ENCODE measurements at places on chromosomes 16 and 17. TPM values are rescaled to one million over a fixed set of nuclear protein-coding genes. Genes with fewer than 3 reads are reported as not detected.

DNA sequence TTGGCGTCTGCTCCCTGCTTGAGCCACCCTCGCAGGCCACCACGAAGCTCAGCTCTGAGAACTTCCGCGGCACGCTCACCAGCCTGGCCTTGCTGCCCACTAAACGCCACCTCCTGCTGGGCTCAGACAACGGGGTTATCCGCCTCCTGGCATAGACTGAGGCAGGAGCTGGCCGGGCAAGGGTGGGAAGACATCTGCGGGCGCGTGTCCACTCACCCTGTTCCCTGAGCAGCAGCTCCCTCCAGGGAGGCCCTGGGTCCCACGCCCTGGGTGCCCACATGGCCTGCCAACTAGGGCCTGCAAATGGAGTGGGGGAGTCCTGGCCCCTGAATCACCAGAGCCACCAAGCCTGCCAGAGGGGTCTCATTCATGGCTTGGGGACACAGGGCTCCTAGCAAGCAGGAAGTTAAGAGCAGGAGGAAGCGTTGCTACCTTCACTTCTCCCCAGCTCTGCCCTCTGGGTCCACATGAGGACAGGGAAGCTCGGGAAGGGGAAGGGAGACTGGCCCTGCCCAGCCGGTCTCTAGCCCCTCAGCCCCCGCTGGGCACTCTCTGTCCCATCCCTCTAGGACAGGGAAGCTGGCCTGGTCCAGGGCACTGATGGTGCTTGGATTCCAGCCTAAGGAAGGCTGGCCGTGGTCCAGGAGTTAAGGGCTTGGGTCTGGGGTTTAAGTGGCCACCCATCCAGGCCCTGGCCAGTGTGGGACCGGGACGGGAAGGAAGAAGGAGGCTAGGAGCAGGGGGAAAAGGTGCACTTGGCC lies 5.0 kb upstream of the SERPINF2 start:
- DNase-seq = no peak

DNA sequence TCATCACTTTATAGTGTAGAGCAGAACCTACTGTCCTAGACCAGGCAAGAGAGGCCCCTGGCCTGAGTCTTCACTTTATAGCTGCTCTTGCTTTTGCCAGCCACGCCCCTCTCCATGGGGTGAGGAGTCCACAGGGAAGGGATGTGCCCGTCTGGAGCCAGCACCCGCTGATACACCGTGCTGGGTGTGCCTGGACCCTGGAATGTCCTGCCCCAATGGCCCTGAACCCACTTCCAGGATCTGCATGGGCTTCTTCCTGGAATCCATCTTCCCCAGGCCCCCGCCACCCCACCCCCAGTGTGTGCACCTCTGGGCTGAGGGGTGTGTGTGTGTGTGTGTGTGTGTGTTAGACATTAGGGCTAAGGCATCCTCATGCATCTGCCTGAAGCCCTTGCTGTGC lies 44.9 kb downstream of the MEOX1 start:
- no peak for DNase-seq

DNA sequence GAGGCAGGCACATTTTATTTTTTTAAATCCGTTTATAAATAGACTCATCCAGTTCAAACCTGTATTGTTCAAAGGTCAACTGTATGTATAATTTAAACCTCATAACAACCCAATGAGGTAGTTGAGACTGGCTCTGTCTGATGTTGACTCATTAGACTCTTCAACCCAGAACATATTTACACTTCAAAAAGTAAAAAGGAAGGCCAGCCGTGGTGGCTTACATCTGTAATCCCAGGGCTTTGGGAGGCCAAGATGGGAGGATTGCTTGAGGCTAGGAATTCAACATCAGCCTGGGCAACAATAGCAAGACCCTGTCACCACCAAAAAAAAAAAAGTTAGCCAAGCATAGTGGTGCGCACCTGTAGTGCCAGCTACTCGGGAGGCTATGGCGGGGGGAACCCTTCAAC lies 32.5 kb upstream of the DHRS7B start:
- DNase-seq = no peak

DNA sequence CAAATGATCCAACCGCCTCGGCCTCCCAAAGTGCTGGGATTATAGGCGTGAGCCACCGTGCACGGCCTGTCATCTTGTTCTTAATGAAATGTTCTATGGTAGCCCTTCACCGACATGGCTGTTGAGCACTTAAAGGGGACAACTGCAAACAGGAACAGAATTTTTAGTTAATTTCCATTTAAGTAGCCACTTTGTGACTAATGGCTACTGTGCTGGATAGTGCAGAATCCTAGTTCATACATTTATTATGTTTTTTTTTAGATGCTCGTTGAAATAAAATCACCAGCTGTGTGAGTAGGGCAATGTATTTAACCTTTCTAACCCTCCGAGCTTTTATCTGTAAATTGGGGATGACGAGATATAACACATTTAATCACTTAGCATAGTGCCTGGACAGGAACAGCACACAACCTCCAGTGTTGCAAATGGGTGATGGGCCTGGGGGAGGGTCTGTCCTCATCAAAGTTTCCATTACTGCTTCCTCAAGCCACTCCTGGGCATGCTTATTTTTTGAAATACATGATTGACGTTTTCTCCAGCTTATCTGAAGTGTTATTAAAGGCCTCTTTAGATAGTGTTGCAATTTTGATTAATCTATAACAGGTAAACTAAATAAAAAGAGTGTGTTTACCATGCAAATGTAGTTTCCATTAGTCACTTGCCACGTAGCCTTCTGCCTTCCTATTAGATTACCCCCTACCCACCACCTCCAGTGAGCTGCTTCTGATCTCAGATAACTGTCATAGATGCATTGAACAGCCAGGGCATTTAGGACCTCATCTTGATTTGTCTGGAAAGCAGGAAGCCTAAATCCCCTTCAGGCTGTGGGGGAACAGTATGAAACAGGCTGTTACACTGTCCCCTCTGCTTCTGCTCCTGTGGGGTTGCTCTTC lies 42.5 kb upstream of the TANC2 start:
- DNase-seq = no peak

DNA sequence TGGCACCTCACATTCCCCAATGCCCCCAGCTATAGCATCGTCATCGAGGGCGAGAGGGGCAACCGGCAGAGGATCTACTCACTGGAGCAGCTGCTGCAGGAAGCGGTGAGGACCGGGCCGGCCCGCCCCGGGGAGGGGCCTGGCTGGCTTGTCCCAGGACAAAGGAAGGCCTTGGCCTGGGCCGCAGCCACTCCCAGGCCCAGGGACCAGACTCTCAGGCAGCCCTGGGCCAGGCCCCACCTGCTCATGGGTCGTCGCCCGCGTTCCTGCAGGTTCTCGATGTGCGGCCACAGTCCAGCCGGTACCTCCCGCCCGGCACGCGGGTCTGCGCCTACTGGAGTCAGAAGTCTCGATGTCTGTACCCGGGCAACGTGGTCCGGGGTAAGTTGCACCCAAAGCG lies 53.4 kb downstream of the ACTG1 start:
- peak; percentile 61 for DNase-seq

- no peak for DNase-seq
Observed at GRCh38 chr17:60412701-60413100, 9.6 kb upstream of the CHCT1 start.

DNA sequence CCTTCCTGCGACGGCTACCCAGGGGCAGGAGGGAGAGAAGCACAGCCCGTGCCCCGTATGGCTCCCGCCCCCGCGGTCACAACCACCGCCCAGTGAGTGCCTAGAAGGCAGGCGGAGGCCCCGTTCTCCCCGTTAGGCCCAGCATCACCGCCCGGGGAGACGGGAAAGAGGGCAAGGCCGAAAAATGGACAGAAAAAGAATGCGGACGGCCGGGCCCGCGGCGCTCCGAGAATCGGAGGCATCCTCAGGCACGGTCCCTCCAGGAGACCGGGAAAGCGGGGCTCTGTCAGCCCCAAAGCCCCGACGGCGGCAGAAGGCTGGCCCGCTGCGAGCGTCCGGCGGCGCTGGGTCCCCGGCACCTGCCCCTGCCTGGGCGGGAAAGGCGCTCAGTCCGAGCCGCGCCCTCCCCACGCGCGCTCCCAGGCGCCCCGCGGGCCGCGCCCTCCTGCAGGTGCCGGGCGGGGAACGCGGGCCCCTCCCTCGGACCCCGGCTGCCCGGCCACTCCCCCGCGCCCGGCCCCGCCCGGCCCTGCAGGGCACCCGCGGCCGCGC lies 407 bp downstream of the MCRIP1 start:
- DNase-seq = no peak

DNA sequence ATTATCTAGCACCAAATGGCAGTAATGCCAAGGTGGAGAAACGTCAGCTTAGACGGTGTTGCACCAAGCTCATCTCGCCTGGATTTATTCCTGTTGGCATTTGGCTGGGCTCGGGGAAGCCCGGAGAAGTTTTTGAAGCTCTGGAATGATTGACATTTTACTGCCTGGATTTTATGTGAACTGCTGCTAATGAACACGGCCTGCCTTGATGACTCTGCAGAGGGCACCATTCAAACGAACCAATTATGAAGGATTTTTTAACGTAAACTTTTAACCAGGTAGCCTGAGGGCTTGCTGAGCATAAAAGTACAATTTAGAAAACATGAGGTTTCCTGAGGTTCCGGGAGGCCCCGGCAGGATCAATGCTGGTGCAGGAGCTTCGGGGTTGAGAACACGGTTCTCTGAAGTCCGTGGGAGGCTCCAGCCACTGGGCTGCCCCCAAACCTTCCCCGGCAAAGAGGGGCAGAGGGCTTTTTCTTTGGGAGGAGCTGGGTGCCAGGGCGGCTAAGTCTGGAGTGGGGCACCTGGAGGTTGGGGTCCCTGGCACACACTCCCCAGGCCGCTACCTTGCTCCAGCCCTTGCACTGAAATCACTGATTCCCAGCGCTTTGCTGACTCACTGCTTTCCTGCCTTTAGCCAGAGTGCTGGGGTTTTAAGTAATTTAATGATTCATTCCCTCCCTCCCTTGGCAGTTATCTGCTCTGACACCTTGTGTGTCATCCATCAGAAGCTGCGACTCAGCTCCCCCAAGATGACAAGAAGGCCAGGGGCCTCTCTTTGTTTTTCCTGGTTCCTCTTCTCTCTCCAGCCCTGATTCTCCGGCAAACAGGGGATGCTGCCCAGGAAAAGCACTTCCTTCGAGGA lies 161.2 kb upstream of the IRX3 start:
- DNase-seq = no peak

GRCh38 chr16:48546774-48547173 lies 63.2 kb downstream of the N4BP1 start:
- DNase-seq = no peak

GRCh38 chr17:28899212-28899815 lies 1.8 kb upstream of the FLOT2 start:
- DNase-seq = no peak

DNA sequence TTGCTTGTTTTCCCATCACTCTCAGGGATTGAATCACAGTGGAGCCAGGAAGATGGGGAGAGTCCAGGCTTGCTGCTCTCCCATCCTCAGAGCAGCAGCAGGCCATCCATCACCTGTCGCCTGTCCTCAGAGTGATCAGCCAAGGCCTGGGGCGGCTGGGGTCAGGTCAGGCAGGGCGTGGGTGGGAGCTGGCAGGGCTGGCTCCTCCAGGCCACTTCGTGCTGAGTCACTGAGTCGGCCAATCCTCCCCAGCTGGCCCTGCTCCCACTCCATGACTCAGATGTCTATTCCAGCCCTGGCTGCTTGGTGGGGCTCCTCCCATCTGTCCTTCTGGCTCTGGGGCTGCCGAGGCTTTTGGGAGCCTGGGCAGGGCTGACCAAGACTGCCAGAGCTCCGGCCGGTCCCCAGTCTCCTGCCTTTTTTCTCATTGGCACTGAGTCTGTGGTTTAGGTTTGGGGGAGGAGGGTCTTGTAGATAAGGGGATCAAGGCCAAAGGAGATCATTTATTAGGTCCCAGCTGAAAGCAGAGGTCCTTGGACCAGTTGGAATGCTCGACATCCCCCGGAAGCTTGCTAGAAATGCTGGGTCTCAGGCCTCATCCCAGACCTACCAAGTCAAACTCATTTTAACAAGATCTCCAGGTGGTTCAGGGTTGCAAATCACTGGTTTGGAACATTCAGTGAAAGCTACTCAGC lies 72.7 kb downstream of the ABCC1 start:
- DNase-seq = peak; percentile 98

- DNase-seq = peak; percentile 94
Observed at GRCh38 chr16:30996985-30997724, 12.1 kb downstream of the HSD3B7 start.

- DNase-seq = no peak
Observed at GRCh38 chr17:19242323-19242722, 5.2 kb downstream of the EPN2 start.

- no peak for DNase-seq
Observed at GRCh38 chr17:35665662-35666061, 65.8 kb upstream of the RASL10B start.

- no peak for DNase-seq
Observed at GRCh38 chr17:67637901-67638641, 79.7 kb upstream of the NOL11 start.

DNA sequence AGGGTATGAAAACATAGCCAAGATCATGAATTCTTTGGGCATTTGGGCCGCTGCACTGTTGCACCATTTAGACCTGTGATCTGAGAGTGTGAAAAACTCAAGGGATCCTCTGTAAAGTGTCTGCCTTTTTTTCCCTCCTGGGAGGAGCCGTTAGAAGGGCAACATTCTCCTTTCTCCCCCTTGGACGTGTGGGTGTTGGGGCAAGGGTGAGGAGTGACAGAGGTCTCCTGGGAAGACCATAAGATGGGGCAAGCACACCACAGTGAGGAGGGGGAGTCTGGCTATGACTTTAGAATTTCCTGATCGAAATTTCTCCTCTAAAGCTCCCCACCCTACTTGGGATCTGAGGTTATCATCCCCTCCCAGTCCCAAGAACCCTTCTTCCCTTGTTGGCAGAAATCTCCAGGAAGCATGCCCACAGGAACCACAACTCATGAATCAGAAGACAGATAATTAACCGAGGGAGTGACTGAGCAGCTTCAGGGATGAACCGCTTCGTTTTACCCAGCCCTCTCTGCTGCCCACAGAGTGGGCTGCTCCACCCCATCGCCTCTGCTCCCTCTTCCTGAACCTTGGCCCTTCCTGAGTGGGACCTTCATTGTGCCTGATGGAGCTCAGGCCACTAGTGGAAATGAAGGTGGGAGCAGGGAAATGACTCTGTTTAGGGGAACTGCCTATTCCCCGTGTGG lies 4.2 kb downstream of the ITGB3 start:
- no peak for DNase-seq

DNA sequence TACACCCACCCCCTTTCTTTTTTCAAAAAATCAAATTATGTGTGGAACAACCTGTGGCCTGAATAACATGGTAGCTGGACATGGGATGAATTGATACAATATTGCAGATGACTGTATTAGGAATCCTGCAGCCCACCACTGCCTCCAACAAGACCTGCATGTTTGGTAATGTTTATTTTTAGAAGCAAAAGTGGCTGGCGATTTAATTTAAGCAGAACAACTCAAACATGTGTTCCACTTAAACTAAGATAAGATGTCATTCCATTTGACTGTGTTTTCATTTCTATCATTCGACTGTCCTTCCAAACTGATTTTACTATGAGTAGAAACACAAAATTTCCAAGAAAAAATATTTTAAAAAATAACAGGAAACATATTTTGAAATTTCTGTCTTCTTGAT lies 10.1 kb upstream of the DHRS7C start:
- DNase-seq = no peak

ZNF688 gene
- 10.8 TPM for total RNA-seq

CDIP1 gene
- total RNA-seq = 34.2 TPM

MYH13 gene
- total RNA-seq = not detected

ATXN7L3 gene
- total RNA-seq = 41.9 TPM

C17orf78 gene
- not detected for total RNA-seq

Measured in right cardiac atrium (tissue), 5 donors.